ENCODE measurements at places on chromosomes 4 and X.
A peak's percentile ranks its signal among the peaks of the same experiment; 100 is the strongest.

GRCh38 chrX:111098874-111099273, 2.9 kb downstream of the PAK3 start:
- peak; percentile 63 for DNase-seq

- no peak for DNase-seq
Observed at GRCh38 chr4:143281507-143282190, 55.0 kb upstream of the GAB1 start.

DNA sequence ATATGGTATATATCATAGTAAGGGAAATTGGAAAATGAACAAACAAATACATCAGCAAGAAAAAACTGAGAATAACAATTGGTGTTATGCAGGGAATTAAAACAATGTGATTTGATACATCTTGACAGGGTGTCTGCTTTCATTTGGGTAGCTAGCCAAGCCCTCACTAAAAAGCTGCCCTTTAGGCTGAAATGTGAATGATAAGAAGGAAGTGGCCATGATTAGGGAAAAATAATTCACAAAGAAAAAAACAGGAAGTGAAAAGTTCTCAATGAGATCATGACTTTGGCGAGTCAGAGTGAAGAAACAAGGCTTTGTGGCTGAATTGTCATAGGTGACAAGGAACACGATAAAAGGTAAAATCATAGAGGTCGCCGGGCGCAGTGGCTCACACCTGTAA, 675.8 kb upstream of the SLIT2 start:
- no peak for DNase-seq

DNA sequence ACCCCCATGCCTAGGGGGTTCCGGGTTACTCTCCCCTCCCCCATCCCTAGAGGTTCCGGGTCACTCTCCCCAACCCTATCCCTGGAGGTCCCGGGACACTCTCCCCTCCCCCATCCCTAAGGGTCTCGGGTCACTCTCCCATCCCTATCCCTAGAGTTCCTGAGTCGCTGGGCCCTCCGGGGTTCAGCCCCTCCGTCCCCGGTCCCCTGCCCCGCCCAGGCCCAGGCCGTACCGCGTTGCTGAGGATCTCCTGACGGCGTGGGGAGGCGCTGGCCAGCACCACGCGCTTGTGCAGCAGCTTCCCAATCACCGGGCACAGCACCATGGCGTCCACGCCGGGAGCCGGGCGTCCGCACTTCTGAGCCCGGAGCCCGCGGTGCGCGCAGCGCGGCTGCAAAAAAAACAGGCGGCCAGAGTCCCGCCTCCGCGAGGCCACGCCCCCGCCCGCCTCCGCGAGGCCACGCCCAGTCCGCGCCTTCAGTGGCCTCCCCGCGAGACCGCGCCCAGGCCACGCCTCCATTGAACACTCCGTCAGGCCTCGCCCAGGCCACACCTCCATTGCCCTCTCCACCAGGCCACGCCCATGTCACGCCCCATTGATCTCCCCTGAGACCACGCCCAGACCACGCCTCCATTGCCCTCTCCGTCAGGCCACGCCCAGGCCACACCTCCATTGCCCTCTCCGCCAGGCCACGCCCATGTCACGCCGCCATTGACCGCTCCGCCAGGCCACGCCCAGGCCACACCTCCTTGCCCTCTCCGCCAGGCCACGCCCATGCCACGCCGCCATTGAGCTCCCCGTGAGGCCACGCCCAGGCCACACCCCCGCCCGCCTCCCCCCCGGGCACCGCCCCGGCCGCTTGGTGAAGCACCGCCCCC, at the start of gene ASMTL:
Gene ASMTL, minus strand, starts transcription at position 394 of the 879 bp plus-strand sequence. Its CDS starts 69 bp downstream, at position 325.
- DNase-seq, result peak; percentile 98

DNA sequence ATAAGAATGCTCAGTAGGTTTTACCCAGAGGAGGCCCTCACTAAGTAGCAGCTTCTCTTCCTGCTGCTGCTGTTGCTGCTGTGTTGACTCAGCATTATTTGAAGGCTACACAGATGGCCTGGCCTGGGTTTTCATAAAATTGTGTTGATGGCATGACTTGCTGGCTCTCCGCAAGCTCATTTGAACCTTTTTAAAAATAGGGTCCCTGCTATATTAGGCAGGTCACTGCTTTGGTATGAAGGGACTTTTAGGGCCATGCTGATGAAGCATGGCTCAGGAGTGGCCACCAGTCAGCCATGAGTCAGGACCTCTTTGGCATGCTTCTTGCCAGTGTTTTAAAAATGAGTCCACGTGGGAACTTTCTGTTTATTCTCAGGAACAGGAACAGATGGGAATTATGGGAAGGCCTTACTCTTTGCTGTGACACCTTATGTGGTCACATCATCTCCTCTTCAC, 128.7 kb downstream of the MID1IP1 start:
- no peak for DNase-seq

DNA sequence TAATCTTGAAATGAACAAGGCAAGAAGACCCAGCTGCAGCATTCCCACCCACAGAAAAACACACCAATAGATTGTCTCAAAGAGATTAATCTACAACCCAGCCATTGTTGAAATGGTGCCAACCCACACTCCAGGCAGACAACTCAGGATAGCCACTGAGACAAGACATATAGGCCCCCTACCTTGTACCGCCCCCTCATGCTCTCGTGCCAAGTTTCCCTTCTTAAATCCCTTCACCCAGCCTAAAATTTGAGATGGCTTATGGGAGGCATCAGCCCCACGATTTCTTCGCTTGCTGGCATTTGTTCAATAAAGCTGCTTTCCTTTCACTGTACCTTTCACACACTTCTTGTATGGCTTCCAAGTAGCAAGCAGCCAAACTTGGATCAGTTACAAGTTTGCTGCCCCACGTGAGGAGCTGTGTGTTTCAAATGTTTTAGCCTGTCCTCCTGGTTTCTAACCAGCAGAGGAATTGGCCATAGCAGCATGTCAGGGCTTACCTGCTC, 1754.1 kb downstream of the C4orf33 start:
- no peak for DNase-seq

DNA sequence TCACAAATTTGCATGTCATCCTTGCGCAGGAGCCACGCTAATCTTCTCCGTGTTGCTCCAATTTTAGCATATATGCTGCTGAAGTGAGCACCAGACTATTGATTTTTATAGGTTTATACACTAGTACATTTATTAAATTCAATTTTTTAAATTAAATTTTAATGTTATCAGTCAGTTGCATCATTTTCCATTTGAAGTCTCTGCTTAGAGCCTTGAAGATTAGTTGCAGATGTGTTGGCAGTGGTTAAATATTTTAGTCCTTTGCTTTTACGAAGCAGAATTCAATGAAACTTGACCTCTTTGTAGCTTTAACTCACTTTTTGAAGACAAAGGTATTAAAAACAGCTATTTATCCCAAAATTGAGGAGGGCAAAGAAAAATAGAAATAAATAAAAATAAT, 16.5 kb downstream of the TRAPPC11 start:
- no peak for DNase-seq

GRCh38 chr4:86963697-86964096, 28.9 kb downstream of the AFF1 start:
- no peak for DNase-seq
